ENCODE measurements at places on chromosomes 16 and 17.

DNA sequence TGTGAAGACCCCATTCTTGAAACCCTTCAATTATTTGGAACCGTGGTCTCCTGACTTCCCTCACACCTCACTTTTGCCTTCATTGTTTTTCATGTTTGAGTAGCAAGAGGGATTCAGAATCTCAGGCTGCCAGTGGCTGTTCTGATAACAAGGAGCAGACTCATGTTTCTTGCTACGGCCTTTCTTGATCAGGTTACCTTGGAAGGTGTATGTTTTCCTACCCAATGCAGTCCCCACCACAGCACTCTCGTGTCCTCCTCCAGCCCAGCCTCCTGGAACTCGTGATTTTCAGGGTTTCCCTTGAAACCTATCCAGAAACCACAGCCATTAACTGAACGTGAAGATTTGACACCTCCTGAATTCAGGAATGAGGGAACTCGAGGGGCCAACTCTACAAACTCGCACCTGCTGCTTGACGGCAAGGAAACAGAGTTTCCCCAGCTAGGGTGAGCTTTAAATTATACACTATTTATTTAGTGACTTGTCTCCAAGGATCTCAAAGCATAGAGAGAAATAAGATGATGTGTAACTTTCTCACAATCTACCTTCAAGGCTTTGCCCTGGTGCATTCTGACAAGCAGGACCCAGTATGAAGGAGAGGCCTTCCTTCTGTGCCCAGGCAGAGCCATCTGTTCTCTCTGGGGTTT lies 1.6 kb downstream of the ZFHX3 start:
- no peak for DNase-seq

- no peak for DNase-seq
These were observed 197.7 kb upstream of the CIBAR2 start for GRCh38 chr16:85309656-85310587.

DNA sequence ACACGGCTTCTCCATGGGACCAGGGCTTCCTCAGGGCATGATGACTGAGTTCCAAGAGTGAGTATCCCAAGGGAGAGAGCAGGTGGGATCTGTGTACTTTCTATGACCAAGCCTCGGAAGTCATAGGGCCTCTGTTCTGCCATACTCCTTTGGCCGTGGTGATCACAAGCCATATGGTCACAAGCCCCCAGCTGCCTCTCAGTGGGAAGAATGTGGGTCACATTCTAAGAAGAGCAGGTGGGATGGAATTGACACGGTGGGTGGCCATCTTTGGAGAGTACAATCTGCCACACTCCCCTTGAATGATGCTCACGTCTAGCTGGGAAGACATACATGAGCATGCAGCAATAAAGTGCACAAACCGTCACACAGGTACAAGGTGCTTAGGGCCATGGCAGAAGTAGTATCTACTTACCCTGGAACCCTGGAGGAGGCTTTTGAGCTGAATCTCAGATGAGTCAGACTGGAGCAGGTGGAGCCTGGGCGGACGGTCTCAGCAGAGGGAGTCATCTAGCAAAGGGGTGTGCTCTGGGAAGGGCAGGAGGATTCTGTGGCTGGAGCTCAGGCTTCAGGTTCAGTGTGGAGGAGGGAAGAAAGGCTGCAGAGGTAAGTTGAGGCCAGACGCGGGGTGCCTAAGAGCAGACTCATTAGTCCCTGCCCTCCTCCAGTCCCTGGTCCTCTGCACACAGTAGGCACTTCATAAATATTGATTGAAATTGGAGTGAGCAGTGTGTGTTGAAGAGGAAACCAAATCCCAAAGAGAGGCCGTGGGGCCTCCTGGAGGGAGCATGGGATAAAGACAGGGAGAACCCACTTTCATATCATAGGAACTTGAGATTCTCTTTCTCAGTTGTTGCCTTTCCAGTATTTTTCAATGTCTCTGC lies 26.6 kb downstream of the GOSR2 start:
- no peak for DNase-seq

- DNase-seq = no peak
These were observed 255.5 kb downstream of the CDH13 start for GRCh38 chr16:82882226-82882625.

DNA sequence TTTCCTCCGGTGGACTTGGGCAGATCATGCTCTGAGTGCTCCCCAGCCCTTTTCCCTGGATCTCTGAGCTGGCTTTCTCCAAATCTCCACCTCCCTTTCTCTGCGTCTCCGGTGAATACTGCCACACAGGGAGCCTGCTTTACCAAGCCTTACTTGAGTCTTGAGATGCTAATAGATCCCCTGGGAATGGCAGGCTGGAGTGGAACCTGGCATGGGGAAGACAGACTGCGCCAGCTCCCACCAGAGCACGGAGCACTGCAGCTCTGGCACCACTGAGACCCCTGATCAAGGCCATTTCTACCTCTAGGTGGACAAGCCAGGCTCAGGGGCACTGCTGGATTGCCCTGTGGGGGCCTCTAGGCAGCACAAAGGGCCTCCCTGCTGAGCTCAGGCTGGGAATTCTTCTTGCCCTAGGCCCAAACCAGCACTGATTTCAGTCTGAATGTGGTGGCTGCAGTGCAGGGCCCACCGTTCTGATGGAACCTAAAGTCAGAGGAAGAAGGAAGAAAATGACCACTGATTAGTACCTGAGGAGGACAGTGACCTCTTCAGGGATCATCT lies 74.3 kb upstream of the CRHR1 start:
- DNase-seq = no peak

- DNase-seq = no peak
These were observed 321.9 kb upstream of the PMFBP1 start for GRCh38 chr16:72493716-72494415.

GRCh38 chr17:15108992-15109391 lies 156.1 kb downstream of the PMP22 start:
- DNase-seq = no peak

- no peak for DNase-seq
These were observed 79.6 kb upstream of the ATP2A3 start for GRCh38 chr17:4043862-4044261.

DNA sequence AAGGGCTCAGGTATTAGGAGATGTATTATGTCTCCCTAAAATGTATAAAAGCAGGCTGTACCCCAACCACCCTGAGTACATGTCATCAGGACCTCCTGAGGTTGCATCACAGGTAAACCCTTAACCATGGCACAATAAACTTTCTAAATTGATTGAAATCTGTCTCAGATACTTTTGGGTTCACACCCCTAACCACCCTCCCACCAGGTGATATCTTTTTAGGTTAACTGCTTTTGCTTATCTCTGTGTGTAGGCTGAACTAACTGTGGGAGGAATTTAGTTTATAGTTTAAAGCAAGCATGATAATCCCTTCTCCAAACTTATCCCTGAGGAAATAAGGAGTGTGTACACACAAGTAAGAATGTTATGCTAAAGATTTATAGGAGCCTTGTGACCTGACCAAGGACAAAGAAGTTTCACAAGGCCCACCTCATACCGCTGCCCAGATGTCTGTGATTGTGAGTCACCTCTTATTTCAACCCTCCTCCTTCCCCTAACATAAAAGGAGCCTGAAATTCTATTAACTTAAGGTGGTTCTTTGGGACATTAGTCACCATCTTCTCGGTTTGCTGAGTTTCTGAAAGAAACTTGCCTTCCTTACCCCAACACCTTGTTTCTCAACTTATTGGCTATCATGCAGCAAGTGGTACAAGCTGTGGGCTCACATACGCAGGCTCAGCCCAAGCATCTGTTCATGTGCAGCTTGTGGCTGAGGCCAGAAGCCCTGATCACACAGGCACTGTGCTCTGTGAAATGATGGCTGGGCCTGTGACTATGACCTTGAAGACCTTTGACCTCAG lies 11.3 kb downstream of the PRSS22 start:
- DNase-seq = peak; percentile 43

DNA sequence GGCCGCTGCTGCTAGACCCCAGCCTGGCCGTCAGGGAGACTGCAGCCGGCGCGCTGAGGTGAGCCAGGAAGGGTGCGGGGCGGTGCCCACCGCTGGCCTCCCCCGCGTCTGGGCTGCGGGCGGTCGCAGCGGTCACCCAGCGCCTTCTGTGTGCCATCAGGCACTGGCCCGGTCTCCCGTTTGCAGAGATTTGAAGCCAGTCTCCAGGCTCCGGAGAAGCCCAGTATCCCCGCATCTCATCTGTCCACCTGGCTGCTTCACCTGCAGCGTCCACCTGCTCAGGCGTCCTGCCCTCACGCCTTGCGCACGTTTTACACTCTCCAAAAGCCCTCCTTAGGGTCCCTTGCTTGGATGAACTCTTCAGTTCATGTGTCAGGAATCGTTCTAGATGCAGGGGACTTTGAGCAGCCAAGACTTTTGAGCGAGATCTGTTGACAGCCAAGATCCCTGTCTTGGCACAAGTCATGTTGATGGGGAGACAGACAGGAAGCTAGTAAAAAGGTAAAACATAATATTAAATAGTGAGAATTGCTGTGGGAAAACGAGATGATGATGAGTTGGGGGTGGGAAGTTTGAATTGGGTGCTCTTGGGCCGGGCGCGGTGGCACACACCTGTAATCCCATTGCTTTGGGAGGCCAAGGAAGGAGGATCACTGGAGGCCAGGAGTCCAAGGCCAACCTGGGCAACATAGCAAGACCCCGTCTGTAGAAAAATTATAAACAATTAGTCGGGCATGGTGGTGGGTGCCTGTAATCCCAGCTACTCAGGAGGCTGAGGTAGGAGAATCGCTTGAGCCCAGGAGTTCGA lies 916 bp downstream of the HEATR3 start:
- DNase-seq = no peak

GRCh38 chr17:20315311-20315710 lies 152.0 kb downstream of the LGALS9B start:
- DNase-seq = no peak

GRCh38 chr16:782258-782657 lies 5.9 kb downstream of the RPUSD1 start:
- DNase-seq = no peak

DNA sequence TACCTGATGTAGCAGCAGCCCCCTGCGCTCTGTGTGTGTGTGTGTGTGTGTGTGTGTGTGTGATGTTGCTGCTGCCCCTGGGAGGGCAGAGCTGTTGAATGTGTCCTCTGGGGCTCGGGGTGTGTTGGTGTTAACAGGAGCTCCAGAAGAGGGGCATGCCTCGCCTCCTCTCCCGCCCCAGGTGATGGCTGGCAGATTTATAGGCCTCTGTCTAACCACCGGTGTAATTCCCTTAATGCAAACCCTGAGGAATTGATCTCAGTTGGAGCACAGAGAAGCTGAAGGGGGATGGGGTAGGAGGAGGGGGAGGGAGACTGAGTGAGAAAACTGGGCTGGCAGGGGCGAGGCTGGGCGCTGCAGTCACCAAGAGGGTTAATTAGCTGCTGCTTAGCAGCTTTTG lies 10.0 kb downstream of the CACNA1G start:
- DNase-seq = no peak

- DNase-seq = peak; percentile 36
These were observed 9.2 kb downstream of the FSCN2 start for GRCh38 chr17:81537343-81537855.

- peak; percentile 26 for DNase-seq
These were observed 58.4 kb downstream of the ELAC2 start for GRCh38 chr17:12959441-12959840.

DNA sequence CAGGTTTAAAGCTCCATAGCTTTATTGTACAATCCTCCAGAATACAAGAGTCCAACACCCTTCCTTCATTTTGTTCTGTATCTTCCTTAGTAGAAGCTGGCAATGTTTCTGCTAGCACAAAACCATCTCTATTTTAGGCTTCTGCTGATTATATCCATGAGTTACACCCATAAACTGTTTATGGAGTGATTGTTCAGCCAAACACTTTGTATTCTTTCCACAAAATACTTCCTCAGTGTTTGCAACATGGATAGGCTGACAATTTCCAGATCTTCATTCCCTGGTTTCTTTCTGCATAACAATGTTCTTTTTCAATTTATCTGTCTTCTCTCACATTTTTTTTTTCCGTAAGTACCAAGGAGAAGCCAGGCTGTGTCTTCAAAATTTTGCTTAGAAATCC lies 839.9 kb upstream of the CDH8 start:
- no peak for DNase-seq

DNA sequence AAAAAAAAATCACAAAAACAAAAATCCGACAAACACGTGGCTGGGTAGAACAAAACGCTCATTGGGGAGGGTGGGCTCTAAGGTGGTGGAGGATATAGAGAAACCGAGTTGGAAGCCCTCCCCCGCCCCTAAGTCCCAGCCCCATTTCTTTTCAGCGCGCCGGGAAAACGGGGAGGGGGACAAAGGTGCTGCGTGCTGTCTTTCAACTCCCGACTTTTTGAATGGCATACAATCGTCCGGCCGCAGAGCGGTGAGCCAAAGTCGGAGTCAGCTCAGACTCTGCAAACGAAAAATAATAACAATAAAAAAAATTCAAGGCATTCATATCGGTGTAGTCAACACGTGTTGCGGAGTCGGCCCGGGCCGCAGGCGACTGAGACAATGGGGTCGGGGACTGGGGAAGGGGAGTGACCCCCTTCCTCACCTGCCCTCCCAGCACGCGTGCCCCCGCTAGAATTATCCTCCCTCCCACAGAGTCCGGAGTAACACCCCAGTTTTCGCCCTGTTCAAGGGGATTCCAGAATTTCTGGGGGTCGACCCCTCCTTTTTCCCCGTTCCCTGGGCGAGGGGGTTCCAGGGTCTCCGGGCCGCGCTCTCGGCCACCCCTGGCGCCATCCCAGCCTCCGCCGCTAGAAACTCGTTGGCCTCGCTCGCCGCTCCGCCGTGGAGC lies 1.7 kb upstream of the IGF2BP1 start:
- no peak for DNase-seq

DNA sequence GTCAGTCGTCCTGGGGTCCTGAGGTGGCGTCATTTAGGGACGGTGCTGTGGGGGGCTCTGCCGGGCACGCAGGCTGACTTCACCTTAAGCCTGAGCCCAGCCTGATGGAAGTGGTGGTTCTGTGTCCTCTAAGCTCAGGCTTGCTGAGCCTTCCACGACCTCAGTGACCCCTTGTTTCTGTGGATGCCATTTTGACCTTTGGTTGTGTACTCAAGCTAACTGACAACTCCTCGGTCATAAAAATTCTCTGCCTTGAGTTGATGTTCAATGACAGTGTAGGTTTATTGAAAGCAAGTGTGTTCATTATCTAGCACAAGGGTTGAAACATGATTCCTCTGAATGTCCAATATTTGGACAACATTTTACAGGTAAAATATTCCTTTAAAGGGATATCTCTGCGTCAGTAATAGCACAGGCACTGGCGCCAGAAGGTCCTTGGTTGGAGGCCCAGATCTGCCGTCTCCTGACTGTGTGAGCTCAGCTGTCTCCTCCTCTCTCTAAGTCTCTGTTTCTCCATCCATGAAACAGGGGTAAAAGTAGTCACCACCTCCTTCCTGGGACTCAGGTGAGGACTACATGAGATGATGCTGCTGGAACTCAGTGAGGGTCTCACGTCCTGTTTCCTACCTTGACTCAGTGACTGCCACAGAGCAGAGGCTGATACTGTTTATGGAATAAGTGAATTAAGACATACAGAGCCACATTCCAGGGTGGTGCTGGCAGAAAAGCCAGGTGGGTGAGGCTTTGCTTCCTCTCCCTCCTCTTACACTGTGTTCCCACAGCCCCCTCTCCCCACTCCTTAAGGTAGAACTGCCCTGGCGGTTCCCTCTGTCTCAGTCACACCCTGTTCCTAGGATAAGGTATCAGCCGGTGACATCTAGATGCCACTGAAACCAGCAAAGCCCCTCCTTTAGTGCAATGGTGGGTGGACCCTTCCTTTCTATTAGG lies 75.7 kb downstream of the IRF8 start:
- no peak for DNase-seq
